Fibroblast of skin of right quadriceps (primary cell): ENCODE measurements at places on chromosomes 2 and 18.

GRCh38 chr2:14543284-14543683 is 89.2 kb upstream of the LRATD1 start:
- DNase-seq = no peak

DNA sequence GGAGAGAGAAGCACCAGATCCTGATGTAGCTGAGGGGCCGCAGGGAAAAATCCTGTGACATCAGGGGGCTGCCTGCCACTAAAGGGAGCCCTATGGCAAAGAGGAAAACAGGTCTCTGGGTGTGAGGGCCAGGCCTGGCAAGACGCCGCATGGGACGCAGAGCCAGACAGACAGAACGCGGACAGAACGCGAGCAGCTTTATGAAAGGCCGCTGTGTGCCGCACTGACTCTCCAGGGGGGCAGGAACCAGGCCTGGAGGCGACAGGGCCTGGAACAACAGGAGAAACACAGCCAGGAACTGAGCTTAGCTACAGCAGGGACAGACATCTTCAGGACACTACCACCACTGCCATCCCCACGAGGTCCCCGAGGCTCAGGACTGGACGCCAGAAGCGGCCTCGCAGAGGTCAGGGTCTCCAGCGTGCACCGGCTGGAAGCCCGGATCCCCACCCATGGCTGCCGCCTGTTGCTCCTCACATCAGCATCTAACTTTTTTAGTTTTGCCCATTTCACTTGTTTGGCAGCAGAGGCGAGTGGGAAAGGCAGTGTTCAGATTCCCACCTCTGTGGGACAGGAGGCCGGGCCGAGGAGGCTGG is 131.6 kb downstream of the VAPA start:
- DNase-seq = no peak

GRCh38 chr2:32271063-32271462 is 6.4 kb upstream of the NLRC4 start:
- no peak for DNase-seq

- no peak for DNase-seq
Observed at GRCh38 chr2:86562485-86562921, 740 bp downstream of the CHMP3 start.

GRCh38 chr2:173653432-173653805 is 298.7 kb downstream of the CDCA7 start:
- no peak for DNase-seq

DNA sequence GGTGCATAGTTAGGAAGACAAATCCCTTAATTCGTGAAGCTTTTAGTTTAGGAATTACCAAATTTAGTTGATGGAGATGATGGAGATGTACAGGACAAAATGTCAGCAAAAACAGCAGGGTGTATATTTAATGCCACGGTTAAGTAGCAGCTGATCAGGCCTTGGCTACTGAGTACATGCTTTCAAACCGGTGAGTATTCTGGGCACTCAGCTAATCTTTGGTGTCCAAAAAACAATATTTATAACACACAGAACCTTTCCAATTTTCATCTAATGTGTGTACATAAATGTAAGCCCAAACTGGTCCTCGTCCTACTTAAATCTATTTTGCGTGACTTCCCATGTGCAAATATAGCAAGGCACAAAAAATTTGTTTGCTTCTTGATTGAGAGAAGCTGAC is 703.4 kb upstream of the LINC00305 start:
- DNase-seq = no peak
